Naive thymus-derived CD4-positive, alpha-beta T cell (primary cell): ENCODE measurements at places on chromosomes 1 and 21. TPM values are rescaled to one million over a fixed set of nuclear protein-coding genes. Genes with fewer than 3 reads are reported as not detected.

Gene APOBEC4
- not detected for total RNA-seq

Gene RALGPS2
- 22.1 TPM for total RNA-seq

DNA sequence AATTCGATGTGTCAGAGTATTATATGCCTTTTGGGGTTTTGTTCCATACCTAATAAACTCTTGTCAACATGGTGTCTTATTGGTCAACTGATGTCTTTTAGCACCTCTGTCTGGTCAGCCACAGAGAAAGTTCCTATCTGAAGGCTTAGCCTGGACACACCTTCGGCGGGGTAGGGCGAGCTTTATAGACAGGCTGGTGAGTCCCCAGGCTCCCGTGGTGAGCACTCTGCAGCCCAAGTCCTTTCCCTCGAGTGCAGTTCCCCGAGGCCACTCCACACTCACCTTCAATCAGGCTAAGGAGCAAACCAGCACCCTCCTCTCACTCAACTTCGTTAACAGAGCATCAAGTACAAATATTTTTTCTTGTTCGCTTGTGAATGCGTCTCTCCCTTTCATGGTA, 133.9 kb downstream of the ATG4C start:
- H3K36me3 ChIP-seq, result no peaks in the 10 kb centered on the region
- H3K27me3 ChIP-seq, result no peaks in the 10 kb centered on the region

DNA sequence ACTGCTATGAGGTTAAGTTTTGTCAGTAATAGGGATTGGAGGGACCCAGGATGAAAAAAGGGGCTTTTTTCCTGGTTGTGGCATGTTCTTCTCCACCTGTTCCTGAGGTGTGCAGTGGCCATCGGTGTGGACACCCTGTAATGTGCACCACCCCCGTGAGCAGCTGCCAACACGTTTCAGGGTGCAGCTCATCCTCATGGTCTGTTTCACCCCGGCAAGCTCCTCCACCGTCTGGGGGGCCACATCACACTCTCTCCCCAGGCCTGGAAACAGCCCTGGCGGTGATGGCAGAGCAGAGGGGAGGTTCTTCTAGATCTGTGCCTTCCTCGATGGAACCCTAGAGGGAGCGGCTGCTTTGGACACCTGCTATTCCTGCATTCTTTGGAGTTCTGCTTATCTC, 435.4 kb downstream of the MATN1 start:
- no peak overlapping the region for H3K4me3 ChIP-seq
- no peaks in the 10 kb centered on the region for H3K4me1 ChIP-seq
- H3K27me3 ChIP-seq, result no peaks in the 10 kb centered on the region
- no peak overlapping the region for H3K27ac ChIP-seq
- no peak for DNase-seq

DNA sequence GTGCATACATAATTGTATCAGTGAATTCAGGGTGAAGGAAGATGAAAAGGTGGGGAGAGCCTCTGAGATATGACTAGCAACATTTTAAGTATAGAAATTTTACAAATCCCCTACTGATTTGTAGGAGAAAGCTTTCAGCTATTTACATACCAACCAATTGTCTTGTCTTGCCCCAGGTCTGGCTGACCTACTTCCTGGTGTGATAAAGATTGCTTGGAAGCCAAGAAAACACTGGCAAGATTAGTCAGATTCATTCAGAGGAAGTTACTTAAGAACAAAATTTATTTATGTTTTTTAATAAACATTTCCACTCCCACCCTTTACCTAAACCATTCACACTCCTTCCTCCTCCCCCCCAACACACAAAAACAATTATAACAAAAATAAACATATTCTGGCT, 17.5 kb downstream of the PTGS2 start:
- H3K36me3 ChIP-seq, result no peaks in the 10 kb centered on the region
- H3K4me3 ChIP-seq, result no peak overlapping the region
- DNase-seq, result no peak

- no peaks in the 10 kb centered on the region for H3K36me3 ChIP-seq
- H3K4me3 ChIP-seq, result no peak overlapping the region
- DNase-seq, result no peak
- H3K4me1 ChIP-seq, result no peaks in the 10 kb centered on the region
- H3K27ac ChIP-seq, result no peak overlapping the region
- no peaks in the 10 kb centered on the region for H3K27me3 ChIP-seq
Measured at GRCh38 chr1:43345120-43345519, 7.5 kb downstream of the MPL start.

GRCh38 chr1:77888081-77888780, at the start of gene NEXN:
Gene NEXN, plus strand, starts transcription at chr1:77888624. Its CDS starts 27,483 bp downstream, at chr1:77916107.
- H3K27me3 ChIP-seq, result no peaks in the 10 kb centered on the region
- no peaks in the 10 kb centered on the region for H3K4me1 ChIP-seq
- H3K27ac ChIP-seq, result no peak within 1 kb of the TSS
- H3K4me3 ChIP-seq, result peak within 1 kb of the TSS; percentile 27

GRCh38 chr1:216902669-216903381, 179.6 kb upstream of the ESRRG start:
- H3K27me3 ChIP-seq, result no peaks in the 10 kb centered on the region
- H3K27ac ChIP-seq, result no peak overlapping the region
- DNase-seq, result no peak
- no peak overlapping the region for H3K4me3 ChIP-seq
- H3K4me1 ChIP-seq, result no peaks in the 10 kb centered on the region

DNA sequence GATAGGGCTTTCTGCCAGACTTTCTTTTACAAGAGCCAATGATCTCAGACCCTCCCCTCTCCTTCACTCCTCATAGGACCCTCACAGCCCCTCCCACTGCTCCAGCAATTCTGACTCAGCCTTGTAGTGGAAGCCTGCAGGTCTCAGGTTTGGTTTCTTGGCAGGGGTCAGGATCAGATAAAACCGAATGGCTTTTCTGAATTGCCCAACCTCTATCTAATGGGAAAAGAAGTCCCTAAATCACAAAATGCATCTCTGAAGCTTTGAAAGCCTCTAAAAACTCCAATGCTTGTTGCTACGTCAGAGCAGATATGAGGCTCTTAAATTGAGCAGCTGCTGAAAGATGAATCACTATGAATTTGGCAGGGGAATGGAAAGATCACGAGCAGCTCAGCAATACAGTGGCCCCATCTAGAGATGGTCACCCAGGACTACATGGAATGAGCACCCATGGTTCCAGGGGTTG, 74.5 kb downstream of the NID1 start:
- DNase-seq, result no peak
- H3K36me3 ChIP-seq, result no peaks in the 10 kb centered on the region
- no peaks in the 10 kb centered on the region for H3K27me3 ChIP-seq
- no peak overlapping the region for H3K27ac ChIP-seq
- H3K4me1 ChIP-seq, result no peaks in the 10 kb centered on the region
- H3K4me3 ChIP-seq, result no peak overlapping the region
